ENCODE measurements at places on chromosomes 2 and 18.

GRCh38 chr18:48493434-48494230 lies 45.2 kb upstream of the CTIF start:
- DNase-seq = no peak

DNA sequence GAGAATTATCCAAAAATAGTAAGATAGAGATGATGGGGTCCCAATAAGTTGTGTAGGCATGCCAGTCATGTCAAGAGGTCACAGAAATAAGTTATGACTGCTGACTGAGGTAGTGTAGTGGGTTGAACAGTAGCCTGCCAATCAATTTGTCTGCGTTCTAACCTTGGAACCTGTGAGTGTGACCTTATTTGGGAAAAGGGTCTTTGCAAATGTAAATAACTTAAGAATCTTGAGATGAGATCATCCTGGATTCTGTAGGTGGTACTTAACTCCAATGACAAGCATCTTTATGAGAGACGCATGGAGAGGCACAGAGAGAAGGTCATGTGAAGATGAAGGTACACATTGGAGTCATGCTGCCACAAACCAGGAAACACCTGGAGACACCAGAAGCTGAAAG lies 31.0 kb downstream of the ACVR1 start:
- no peak for DNase-seq

GRCh38 chr2:226080334-226080733 lies 680.8 kb downstream of the NYAP2 start:
- no peak for DNase-seq

DNA sequence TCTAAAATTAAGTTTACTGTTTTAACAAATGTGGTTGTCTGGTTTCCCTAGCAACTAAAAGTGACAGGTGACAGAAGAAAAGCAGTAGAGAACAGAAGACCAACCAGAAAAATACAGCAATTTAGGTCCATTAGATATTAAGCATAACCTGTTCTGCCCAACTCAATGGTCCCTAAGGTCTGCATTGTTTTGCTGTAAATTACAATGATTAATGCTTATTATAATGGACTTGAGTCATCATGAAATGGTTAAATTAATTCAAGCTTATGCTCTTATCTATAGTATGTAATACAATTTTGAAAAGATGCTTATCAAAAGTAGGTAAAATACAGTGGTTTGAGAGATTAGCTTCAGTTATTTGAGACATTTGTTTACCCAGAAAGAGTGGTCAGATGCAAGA lies 378.0 kb downstream of the GRB14 start:
- DNase-seq = no peak

DNA sequence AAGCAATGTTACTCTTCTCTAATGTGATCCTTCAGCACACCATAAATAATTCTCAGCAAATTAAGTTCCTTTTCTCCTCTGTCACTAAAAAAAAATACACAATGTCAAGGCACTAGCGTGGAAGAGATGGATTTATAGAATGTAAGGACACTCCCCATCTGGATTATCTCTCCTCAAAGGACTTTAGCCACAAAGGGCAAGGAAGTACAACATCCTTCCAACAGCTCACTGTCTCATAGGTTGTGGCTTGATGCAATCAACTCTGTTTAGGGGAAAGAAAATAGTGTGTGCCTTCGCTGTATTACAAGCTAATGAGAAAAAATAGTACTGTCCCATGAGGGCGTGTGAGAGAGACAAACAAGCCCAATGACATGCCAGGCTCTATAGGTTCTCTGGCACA lies 129.1 kb upstream of the DNMT3A start:
- DNase-seq = no peak

- no peak for DNase-seq
Measured at GRCh38 chr2:64793701-64794100, 140.0 kb upstream of the SERTAD2 start.

DNA sequence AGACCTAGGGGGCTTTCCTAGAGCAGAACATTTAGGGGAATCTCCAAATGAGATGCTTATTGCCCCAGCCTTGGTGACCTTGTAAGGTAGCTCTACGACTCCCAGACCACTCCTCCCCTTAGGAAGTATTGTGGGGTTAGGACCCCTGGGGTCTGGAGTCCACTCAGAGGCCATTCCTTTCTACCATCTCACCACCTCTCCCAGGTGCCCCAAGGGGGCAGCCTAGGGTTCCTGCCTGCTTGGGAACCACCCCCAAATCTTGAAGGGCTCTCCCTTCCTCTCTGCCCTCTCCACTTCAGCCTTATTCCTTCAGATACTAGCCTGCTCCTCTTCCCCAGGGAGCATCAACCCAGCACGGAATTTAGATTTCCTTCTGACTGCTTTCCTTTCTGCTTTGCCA lies 17.5 kb upstream of the EXOC6B start:
- no peak for DNase-seq

Measured in T1000 (cell line).